Type B pancreatic cell (in vitro differentiated cells): ENCODE measurements at places on chromosomes 12 and 14.

DNA sequence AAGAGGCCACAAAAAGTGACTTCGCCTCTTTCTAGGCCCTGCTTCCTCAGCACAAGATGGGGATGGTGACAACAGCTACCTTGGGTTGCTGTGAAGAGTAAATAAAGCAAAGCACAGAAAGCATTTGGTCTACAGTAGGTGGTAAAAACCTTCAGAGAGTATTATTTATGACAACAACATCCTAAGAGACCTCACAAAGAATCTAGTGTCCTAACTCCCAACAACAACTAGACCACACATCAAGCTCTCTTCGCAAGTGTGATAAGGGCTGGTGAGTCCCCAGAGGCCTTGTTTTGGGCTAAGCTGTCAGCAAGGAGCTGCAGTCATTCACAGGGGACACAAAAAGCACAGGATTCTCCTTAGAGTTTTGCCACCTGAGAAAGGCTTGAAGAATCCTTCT lies 84.9 kb downstream of the EFCAB11 start:
- DNase-seq = no peak

GRCh38 chr14:44420226-44420625 lies 86.9 kb downstream of the FSCB start:
- DNase-seq = no peak

- no peak for DNase-seq
These were observed 193.3 kb downstream of the KTN1 start for GRCh38 chr14:55773312-55773711.

GRCh38 chr12:24404086-24404815 lies 454.8 kb upstream of the SOX5 start:
- no peak for DNase-seq

DNA sequence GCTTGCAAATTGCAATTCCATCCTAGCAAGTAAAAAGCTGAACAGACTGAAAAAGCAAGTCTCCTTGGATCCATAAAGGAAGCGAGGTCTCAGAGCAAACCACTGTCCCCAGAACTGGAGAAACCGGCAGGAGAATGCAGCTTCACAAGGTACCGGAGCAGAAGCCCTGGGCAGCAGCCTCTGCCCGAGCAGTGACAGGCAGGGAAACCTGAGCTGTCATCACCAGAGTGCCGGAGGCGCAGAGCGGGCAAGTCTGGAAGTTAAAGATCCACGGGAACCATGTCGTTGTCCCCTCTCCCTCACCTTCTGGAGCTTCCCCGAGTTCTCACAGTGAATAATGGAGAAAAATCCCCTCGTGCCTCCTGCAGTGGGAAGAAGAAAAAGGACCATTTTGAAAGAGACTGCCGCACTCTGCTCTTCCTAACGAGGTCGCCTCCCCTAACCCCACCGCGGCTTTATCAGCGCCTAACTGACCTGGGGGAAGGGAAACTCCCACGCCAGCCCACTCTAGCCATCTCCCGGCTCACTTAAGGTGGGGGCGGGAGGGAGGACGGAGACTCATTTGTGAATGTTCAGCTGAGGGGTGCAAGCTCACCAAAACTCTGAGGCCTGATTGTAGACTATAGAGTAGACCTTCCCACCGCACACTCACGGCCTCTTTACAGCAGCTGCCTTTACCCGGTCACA lies 27.8 kb downstream of the FBXL14 start:
- no peak for DNase-seq

DNA sequence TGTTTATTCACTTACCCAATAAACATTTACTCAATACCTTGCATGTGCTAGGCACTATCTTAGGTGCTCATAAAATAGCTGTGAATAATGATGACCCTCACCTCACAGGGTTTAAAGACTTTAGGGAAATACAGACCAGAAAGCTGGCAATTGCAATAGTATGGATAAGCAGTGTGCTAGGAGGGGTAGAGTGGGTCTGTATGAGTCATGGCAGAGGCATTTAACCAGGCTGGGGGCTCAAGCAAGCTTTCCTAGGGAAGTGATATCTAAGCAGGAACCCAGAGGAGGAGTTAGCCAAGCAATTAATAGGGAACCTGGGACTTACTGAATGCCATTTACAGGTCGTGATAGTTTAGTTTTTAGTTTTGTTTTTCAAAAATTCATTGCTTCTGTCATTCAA lies 123.9 kb upstream of the CCDC198 start:
- DNase-seq = no peak

GRCh38 chr12:128872303-128872702 lies 19.0 kb downstream of the GLT1D1 start:
- DNase-seq = no peak

GRCh38 chr12:6020930-6021329 lies 75.9 kb upstream of the ANO2 start:
- DNase-seq = no peak

DNA sequence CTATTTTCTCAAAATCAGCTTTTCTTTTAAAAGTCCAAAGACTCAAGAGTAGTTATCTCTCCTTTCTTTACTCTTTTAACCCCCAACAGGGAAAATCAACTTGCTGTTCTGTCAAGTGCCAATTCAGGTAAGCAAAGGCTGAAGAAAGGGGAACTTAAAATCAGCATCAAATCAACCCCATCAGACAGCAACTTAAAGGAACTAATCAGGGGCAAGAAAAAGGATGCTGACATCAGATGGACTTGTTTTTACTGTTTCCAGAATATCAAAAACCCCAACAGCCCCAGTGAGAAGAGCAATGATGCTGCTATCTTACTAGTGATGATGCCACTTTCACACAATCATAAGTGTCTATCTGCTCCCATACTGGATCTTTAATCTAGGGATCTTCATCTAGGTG lies 3.4 kb downstream of the BAZ2A start:
- DNase-seq = no peak

DNA sequence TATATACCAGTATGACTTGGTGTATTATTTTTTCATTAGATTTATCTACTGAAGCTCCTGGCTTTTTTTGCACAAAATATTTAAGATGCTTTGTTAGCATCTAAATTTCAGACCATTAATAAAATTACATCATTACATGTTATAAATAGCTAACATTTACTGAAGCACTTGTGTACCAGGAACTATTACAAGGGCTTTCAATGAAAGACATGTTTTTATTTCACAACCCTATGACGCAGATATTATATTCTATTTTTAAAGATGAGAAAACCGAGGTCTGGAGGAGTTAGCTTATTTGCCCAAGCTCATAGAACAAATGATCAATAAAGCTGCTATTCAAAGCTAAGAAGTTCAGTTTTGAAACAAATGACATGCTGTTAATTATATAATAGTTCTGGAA lies 420.4 kb upstream of the DCN start:
- DNase-seq = no peak

DNA sequence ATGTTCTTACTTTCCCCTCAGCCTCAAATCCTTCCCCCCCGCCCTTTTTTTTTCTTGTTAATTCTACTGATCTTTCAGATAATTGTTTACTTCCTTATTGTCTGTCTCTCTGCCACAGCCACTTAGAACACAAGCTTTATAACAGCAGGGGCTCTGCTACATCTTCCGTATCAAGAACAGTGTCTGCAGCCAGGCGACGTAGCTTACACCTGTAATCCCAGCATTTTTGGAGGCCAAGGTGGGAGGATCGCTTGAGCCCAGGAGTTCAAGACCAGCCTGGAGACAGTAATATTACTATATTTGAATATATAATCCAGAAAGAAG lies 5.4 kb downstream of the SOS2 start:
- DNase-seq = no peak

- no peak for DNase-seq
These were observed 1.0 kb downstream of the IRF9 start for GRCh38 chr14:24162093-24162492.

GRCh38 chr14:92940543-92940942 lies 17.6 kb downstream of the CHGA start:
- DNase-seq = no peak

- DNase-seq = no peak
These were observed 7.0 kb downstream of the MLXIP start for GRCh38 chr12:122085591-122085990.

GRCh38 chr12:1078002-1078401 lies 87.0 kb downstream of the ERC1 start:
- no peak for DNase-seq

GRCh38 chr12:31599053-31599452 lies 8.1 kb upstream of the DENND5B start:
- DNase-seq = no peak

DNA sequence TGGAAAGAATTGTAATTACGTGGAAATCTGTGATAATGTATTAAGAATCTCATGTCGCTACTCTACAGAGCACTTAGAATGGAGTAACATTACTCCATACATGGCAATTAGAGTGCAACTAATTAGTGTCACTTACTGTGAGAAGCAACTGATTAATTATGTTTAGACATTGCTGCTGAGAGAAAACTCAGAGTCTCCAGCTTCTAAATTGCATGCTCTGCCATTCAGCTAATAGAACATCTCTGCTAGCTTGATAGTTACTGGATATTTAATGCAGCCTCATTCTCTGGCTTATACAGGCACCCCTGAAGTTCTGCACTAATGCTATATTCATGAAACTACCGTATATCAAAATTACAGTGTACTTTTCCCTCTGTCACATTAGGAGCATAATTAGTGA lies 338.4 kb downstream of the ADAMTS20 start:
- DNase-seq = no peak
